ENCODE measurements at places on chromosomes 11 and 22.

DNA sequence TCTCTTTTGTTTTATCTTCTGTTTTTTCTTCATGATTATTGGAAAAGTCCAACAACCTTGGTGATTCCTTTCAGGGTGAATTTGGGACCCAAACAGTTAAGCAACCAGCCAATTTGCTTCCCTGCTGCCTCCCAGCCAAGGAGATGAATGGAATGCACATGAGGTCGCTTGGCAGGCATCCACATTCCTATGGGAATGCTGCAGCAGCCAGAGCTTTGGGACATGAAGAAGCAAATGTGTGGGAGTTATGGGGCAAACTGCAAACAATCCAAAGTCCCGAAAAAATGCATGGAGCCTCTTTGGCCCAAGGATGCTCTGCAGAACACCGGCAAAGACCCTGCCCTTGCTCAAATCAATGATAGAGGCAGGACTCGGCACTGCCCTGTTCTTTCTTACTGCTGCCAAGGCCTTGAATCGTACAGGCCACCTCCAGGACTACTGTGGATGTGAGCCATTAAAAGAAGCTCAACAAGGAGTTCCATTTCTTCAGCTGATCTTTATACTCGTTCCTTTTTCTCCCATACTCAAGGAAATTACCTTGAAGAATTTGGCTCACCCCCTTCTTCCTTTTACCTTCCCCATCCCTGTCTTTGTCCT, 117.3 kb upstream of the TEAD1 start:
- no peak for DNase-seq

GRCh38 chr22:49527611-49528419, 299.9 kb downstream of the BRD1 start:
- no peak for DNase-seq

GRCh38 chr22:24037851-24038765, 27.0 kb downstream of the CABIN1 start:
- DNase-seq, result no peak

- DNase-seq, result no peak
Measured at GRCh38 chr11:8707541-8708191, 25.1 kb downstream of the RPL27A start.

GRCh38 chr11:19679952-19680828, 32.4 kb upstream of the NAV2 start:
- DNase-seq, result no peak

DNA sequence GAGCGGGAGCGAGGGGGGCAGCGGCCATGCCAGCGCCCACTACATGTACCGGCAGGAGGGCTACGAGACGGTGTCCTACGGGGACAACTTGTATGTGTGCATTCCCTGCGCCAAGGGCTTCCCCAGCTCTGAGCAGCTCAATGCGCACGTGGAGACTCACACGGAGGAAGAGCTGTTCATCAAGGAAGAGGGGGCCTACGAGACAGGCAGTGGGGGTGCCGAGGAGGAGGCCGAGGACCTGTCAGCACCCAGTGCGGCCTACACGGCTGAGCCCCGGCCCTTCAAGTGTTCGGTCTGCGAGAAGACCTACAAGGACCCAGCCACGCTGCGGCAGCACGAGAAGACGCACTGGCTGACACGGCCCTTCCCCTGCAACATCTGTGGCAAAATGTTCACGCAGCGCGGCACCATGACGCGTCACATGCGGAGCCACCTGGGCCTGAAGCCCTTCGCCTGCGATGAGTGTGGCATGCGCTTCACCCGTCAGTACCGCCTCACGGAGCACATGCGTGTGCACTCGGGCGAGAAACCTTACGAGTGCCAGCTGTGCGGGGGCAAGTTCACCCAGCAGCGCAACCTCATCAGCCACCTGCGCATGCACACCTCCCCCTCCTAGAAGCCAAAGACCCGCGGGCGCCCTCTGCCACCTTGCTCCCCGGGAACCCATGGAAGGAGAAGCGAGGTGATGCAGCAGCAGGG, 20.9 kb upstream of the TMEM191C start:
- DNase-seq, result no peak

- no peak for DNase-seq
Measured at GRCh38 chr11:86440305-86440716, 65.6 kb downstream of the CCDC81 start.

DNA sequence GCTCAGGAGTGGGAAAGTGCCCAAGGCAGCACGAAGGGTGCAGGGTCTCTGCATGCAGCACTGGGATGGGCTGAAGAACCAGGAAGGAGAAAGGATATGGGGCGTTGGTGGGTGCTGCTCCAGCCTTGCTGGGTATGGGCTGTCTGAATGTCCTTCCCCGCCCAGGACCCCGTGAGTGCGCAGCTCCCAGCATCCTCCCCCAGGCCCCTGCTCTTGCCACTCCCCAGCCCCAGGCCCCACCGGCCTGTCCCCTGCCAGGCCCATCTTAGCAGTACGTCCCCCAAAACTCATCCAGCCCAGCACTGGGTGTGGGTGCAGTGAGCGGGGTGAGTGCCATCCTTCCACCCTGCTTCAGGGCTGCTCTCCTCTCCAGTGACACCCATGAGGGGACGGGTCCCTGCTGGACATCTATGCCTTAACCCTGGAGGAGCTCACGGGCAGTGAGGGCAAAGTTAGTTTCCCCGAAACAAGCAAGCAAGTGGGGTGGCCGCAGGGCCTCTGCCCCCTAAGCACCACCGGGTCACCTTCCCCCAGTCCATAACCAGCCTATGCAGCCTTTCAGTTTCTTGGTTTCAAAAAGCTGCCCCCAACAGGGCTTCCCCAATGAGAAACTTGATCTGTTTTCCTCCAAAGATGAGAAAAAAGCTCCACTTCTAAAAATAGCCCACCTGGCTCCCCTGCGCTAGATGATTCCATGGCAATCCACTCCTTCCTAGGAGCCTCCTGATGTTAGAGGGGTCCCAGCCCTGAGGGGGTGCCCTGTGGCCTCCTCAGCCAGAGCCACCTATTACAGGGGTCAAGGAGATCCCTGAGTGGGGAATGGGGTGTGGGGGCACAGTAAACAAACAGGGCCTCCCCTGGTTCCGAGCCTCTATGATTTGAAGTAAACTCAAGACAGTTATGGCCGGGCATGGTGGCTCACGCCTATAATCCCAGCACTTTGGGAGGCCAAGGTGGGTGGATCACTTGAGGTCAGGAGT, 103.8 kb downstream of the MORC2 start:
- DNase-seq, result no peak

DNA sequence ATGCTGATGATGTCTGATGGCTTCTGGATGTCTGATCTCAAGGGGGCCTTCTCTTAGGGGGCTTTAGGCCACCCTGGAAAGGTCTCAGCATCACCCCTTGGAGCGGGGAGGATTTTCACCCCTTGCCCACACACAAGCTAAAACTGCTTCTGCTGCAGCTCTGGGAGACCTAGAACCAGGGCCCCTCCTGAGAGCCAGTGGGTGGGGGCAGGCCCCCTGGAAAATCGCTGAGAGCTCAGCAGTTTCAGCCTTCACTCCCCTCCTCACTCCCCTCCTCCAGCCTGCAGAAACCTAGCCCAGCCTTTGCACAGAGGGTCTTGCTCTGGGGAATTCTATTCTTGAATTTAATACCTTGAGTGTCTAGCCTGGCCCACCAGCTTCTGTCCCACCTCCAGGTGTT, 17.2 kb downstream of the CD6 start:
- DNase-seq, result no peak

GRCh38 chr22:34781681-34782080, 284.3 kb upstream of the ISX start:
- no peak for DNase-seq

DNA sequence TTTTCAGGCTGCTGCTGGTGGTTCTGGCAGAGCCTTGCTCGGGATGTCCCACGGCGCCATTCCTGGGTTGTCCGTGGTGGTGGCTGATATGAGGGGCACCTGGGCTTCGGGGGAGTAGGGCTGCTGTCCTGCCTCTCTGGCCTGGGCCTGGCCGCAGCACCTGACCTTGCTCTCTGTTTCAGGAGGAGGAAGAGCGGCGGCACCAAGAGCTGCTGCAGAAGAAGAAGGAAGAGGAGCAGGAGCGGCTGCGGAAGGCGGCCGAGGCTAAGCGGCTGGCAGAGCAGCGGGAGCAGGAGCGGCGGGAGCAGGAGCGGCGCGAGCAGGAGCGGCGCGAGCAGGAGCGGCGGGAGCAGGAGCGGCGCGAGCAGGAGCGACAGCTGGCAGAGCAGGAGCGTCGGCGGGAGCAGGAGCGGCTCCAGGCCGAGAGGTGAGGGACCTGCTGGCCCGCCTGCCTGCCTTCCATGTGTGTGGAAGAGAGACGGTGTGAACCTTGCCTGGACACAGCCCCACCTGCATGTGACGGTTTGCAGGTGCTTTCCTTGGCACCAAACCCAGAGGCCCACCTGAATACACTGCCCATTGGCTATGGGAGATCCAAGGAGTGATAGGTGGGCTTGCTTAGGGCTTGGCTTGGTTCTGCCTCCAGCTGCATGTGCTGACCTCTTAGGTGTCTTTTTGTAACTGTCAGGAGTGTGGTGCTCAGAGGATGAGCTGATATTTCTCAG, 22.8 kb downstream of the INCENP start:
- no peak for DNase-seq

DNA sequence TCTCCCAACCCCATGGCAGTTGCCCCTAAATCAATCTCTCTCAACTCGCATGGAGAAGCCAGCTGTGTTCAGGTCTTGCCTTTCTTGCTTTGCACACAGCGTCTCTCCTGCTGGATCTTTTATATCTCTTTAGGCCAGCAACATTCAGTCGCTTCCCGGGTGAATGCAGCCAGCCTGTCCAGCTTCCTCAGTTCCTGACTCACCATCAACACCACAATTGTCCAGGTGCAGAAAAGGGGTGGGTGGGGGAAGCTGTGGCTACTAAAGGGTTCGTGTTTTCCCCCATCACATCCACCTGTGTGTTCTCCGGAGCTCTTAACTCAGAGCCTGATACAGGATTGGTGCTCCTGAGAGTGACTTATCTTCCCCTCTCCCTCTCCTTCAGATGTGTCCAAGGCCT, 116.5 kb downstream of the HIPK3 start:
- DNase-seq, result no peak

- no peak for DNase-seq
Measured at GRCh38 chr11:58580311-58580710, 1.4 kb downstream of the ZFP91 start.

- no peak for DNase-seq
Measured at GRCh38 chr11:84383576-84383975, 1097.4 kb upstream of the CCDC90B start.

- DNase-seq, result no peak
Measured at GRCh38 chr11:47178737-47179654, 2.3 kb upstream of the ARFGAP2 start.

GRCh38 chr22:36373258-36373579, 14.5 kb downstream of the MYH9 start:
- DNase-seq, result no peak

- DNase-seq, result no peak
Measured at GRCh38 chr11:64132191-64132771, 33.6 kb downstream of the MACROD1 start.

- DNase-seq, result no peak
Measured at GRCh38 chr11:45089251-45089650, 57.2 kb upstream of the PRDM11 start.

GRCh38 chr11:74171630-74171968, 510 bp downstream of the PPME1 start:
- no peak for DNase-seq

DNA sequence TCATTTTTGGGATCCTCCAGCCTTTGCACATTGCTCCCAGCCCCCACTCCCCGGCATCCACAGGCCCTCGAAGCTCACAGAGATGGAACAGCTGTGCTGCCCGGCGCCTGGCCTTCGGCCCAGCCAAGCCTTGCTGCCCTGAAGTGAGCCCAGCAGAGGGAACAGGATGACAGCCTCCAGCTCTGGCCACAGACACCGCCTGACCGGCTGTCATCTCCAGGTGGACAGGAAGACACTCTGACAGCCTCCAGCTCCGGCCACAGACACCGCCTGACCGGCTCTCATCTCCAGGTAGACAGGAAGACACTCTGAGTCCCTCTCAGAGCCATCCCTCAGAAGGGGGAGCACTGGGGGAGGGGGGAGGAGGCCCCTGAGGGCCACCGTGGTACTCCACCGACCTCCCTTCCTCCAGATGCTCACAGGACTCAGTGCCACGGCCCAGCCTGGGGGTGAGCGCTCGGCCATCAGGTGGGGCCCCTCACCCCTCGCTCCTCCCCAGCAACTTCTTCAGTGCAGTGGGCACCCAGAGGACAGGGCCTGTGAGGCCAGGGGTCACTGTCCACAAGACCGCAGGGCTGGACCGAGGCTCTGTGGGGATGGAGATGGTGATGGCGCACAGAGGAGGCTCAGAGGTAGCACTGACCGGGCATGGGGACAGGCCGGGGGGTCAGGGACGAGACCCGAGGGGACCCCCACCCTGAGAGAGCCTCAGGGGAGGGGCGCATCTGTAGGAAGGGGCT, 58.6 kb downstream of the BRD1 start:
- no peak for DNase-seq

GRCh38 chr22:27435844-27436576, 365.5 kb downstream of the MN1 start:
- no peak for DNase-seq

DNA sequence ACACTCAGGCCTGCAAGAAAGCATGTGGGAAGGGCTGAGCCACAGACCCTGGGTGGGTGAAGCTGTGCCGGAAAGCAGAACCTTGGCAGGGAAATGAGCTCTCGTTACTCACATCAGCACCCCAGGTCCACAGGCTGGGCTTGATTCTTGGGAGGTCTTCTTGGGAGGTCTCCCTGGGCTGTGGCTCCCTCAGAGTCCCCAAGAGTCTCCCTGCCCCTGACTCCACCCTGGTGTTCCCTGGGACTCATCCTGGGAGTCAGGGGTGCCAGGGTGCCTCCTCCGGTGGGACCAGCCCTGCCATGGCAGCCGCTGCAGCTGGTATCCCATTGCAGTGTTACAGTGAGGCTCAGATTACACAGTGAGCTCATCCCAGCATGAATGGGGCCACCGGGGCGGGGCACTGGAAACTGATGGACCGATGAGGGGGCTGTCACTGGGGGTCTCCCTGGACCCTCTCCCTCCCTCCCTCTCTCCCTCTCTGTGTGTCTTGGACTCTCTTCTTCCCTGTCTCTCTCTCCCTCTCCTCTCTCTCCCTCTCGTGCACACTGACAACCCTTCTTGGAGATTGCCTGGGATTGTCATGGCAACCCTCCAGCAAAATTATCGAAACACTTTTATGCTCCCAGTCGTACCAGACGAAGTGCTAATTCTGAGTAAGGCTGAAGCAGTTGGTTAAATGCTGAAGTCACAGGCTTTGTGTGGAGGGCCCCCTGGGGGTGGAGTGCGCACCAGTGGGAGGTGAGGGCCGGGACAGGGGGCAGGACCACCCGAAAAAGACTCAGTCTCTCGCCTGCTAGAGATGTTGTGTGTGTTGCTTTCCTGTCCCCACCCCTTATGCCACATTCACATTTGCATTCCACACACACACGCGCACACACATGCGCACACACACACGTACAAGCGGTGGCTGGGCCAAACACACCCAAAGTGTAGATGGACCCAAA, 8.6 kb upstream of the C11orf96 start:
- DNase-seq, result no peak

DNA sequence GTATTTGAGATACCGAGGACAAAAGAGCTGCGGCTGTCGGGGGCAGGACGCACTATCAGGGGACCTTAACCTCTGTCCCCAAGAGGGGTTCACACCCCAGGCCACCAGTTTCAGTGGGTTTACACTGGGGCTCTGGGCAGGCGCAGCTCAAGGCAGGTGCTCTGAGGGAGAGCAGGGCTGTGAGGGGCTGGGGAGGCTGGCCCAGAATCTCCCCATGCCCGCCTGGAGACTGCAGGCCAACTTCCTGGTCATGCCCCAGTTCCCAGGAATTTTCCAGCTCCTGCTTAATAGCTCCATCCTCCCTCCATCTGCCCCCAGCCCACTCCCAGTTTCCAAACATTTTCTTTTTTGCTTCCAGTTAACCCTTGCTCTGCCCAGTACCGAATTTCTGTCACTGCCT, 7.6 kb upstream of the PGA3 start:
- DNase-seq, result no peak
